ENCODE measurements at places on chromosomes 6 and 20.

DNA sequence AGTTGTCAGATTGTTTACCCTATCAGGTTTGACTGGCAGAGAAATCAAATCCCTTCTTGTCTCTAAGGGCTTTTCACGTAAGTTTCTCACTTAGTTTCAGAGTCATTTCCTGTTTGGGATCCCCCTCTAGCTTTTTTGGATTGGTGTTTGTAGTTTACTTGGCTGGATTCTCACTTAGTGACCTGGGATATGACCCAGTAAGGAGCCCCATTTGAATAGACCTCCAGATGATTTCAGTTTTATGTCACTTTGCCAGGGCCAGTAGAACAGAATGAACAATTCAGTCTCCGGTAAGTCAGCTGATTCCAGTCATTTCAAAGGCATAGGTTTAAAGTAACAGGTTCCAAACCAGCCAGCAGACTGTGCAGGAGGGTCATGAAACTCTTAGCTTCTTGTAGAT is 8.2 kb downstream of the FAM135A start:
- no peak for DNase-seq

GRCh38 chr20:58748618-58749017 is 56.0 kb downstream of the NPEPL1 start:
- no peak for DNase-seq

- peak; percentile 86 for DNase-seq
Observed at GRCh38 chr6:29752451-29753308, 29.4 kb downstream of the HLA-F start.

DNA sequence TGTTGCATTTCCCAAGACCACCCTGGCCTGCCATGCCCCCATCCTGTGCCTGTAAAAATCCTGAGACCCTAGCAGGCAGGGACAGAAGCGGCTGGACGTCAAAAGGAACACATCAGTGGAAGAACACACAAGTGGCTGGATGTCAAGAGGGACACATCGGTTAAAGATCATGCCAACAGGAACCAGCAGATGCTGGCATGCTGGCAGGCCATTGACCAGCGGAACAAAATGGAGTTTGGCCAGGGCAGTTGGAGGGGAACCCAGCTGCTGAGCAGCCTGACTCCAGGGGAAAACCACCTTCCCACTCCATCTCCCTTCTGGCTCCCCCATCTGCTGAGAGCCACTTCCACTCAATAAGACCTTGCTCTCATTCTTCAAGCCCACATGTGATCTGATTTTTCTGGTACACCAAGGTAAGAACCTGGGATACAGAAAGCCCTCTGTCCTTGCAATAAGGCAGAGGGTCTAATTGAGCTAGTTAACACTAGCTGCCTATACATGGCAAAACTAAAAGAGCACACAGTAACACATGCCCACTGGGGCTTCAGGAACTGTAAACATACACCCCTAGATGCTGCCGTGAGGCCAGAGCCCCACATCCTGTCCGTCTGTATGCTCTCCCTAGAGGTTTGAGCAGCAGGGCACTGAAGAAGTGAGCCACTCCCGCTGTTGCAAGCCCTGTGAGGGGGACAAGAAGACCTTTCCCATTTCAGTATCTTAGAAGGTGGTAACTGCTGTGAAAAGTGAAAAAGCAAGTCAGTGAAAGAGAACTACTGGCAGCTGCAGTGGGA is 4.2 kb upstream of the TSBP1 start:
- no peak for DNase-seq

DNA sequence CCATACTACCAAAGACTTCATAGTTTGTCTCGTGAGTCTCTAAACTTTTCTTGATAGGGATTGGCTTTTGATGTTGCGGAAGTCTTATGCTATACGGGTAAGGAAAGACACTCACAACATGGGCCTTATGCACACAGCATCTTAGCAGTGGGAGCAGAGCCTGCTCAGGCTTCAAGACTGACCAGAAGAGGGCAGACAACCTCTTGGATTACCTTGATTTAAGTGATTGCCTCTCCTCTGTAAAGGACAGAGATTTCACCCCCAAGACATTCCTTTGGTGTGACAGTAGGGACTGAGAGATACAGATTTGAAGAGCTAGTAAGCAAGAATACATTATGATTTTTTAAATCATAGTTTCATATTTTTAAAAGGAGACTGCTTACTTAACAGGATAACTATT is 71.0 kb upstream of the SAMD3 start:
- DNase-seq, result peak; percentile 40

DNA sequence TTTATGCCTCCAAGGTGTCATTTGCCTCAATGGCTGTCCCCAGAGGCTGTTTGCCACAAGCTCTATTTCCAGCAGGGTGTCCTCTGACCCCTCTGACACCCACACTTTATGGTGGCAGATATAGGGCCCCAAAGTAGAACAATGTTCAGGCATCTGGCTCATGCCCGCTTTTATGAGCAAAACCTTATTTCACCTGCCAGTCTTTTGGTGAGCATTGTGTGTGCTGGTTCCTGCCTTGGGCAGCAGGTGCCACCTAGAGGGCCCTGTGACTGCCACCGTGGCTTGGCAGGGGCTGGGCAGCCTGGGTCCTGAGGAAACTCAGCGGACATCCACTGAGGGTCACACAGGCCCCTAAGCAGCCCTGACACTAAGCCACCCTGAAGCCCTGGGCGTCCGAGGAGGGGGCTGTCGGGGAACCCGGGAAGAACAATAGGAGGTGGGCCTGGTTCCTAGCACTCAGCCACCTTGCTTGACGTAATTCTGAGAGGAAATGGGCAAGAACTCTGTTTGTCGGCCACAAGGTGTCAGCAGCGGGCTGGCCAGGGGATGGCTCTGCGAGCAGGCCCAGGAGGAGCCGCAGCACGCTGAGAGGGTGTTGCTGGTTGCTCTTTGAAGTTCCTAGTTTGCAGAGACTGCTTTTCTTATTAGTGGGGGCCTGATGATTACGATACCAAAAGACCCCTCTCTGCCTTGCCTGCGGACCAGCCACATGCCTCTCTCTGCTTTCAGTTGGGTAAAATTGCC is 148.9 kb downstream of the SCML4 start:
- DNase-seq, result no peak

- DNase-seq, result no peak
Observed at GRCh38 chr6:133245422-133245903, 4.3 kb downstream of the EYA4 start.

GRCh38 chr20:48624315-48625020 is 203.3 kb downstream of the PREX1 start:
- no peak for DNase-seq

GRCh38 chr20:6583134-6583738 is 184.2 kb upstream of the BMP2 start:
- no peak for DNase-seq
